ENCODE measurements at places on chromosomes 13 and 19. TPM values are rescaled to one million over a fixed set of nuclear protein-coding genes. Genes with fewer than 3 reads are reported as not detected.

GRCh38 chr13:99751517-99752199 is 219.9 kb downstream of the ZIC5 start:
- H3K4me1 ChIP-seq, result no peaks in the 10 kb centered on the region
- DNase-seq, result no peak
- H3K27me3 ChIP-seq, result no peaks in the 10 kb centered on the region
- H3K27ac ChIP-seq, result no peak overlapping the region
- no peaks in the 10 kb centered on the region for H3K36me3 ChIP-seq

GRCh38 chr13:30487075-30487470 is 21.3 kb upstream of the HMGB1 start:
- peak overlapping the region; percentile 2 for H3K27ac ChIP-seq
- DNase-seq, result no peak
- no peaks in the 10 kb centered on the region for H3K27me3 ChIP-seq
- H3K36me3 ChIP-seq, result no peaks in the 10 kb centered on the region

GRCh38 chr13:39105110-39105509 is 66.9 kb downstream of the NHLRC3 start:
- H3K4me1 ChIP-seq, result no peaks in the 10 kb centered on the region
- DNase-seq, result no peak
- no peak overlapping the region for H3K4me3 ChIP-seq
- H3K36me3 ChIP-seq, result no peaks in the 10 kb centered on the region

GRCh38 chr13:33263484-33263883 is 22.1 kb downstream of the STARD13 start:
- no peaks in the 10 kb centered on the region for H3K36me3 ChIP-seq
- no peaks in the 10 kb centered on the region for H3K27me3 ChIP-seq
- H3K27ac ChIP-seq, result no peak overlapping the region
- DNase-seq, result no peak
- H3K4me3 ChIP-seq, result no peak overlapping the region

- H3K4me3 ChIP-seq, result no peak overlapping the region
- H3K36me3 ChIP-seq, result no peaks in the 10 kb centered on the region
- H3K4me1 ChIP-seq, result peaks cover 12% of the 10 kb centered on the region
- DNase-seq, result no peak
- H3K27me3 ChIP-seq, result no peaks in the 10 kb centered on the region
Measured at GRCh38 chr19:1935484-1936208, 5.3 kb upstream of the CSNK1G2 start.

DNA sequence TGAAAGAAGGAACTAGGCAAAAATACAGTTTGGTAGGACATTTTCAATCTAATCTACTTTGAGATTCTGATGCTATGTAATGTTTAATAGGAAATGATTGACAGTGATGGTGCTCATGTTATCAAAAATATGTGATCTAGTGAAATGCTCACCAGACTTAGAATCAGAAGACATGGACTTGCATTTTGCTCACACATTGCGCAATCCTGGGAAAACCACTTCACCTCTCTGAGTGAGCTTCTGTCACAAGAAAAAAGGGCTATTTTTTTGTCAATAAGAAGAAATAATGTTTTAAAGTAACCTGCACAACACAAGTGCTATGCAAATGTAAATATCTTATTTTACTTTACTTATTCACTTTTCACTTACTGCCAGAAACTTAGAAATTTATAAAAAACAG is 380.9 kb upstream of the HTR2A start:
- no peak overlapping the region for H3K27ac ChIP-seq
- H3K4me3 ChIP-seq, result no peak overlapping the region
- H3K27me3 ChIP-seq, result no peaks in the 10 kb centered on the region
- H3K4me1 ChIP-seq, result no peaks in the 10 kb centered on the region

DNA sequence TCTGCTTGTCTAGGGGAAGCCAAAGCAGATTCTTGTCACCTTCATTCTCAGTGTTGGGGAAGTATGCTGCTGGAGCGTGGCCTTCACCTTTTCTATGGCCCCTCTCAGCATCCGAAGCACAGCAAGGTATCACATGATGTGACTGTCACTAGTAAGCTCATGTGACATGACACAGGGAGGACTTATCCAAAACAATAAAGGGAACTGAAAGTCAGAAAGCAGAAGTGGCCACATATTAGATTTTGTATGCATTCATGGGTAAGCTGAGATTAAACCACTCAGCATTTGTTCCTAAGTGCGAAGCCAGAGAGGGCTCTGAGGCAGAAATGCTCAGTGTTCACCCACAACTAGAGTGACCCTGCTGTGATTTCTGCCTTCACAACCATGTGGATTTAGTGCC is 72.8 kb upstream of the PCDH8 start:
- no peak for DNase-seq
- H3K36me3 ChIP-seq, result no peaks in the 10 kb centered on the region
- no peak overlapping the region for H3K27ac ChIP-seq
- peaks cover 20% of the 10 kb centered on the region for H3K4me1 ChIP-seq
- no peak overlapping the region for H3K4me3 ChIP-seq
- H3K27me3 ChIP-seq, result no peaks in the 10 kb centered on the region

- no peak overlapping the region for H3K27ac ChIP-seq
- H3K4me1 ChIP-seq, result no peaks in the 10 kb centered on the region
- DNase-seq, result no peak
Measured at GRCh38 chr13:84127597-84128128, 245.4 kb upstream of the SLITRK1 start.

DNA sequence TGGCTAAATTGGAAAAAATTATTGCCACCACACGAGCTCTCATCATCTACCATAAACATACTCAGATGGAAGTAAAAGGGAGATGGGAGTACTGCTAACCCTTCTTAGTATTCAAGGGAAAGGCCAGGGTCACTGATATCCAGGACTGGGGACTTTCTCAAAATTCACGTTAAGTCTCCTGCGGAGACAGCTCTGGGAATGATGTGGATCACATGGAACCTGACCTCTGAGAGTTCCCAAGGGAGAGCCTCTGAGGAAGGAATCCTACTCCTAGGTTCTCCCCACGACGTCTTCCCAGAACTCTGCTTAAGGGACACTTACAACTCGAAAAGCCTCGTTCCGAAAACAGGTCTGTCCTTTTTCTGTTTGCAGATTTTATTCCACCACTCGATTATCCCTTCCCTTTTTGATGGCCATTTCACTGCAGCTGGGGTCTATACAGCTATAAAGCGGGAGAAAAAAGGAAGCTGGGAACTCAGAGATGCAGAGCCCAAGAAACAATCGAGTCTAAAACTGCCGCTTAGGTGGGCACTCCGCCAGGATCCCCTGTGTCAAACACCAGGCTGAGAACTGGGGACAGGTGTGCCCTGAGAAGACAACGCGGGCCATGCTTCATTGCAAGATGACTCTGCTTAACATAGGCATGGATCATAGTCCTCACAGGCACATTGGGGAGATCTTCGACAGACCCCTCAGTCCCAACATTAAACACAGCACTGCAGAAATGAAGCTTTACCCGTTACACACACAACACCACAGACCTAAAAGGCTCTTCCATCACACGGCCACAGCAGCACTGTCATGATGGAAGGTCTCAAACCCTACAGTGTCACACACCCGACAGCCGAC is 823 bp upstream of the ZNF567 start:
- no peaks in the 10 kb centered on the region for H3K27me3 ChIP-seq
- peak overlapping the region; percentile 85 for H3K4me3 ChIP-seq
- peaks cover 20% of the 10 kb centered on the region for H3K4me1 ChIP-seq

- H3K4me1 ChIP-seq, result peaks cover 8% of the 10 kb centered on the region
- H3K36me3 ChIP-seq, result no peaks in the 10 kb centered on the region
- H3K4me3 ChIP-seq, result no peak overlapping the region
- H3K27ac ChIP-seq, result no peak overlapping the region
Measured at GRCh38 chr19:17415121-17415520, 4.7 kb upstream of the MVB12A start.

DNA sequence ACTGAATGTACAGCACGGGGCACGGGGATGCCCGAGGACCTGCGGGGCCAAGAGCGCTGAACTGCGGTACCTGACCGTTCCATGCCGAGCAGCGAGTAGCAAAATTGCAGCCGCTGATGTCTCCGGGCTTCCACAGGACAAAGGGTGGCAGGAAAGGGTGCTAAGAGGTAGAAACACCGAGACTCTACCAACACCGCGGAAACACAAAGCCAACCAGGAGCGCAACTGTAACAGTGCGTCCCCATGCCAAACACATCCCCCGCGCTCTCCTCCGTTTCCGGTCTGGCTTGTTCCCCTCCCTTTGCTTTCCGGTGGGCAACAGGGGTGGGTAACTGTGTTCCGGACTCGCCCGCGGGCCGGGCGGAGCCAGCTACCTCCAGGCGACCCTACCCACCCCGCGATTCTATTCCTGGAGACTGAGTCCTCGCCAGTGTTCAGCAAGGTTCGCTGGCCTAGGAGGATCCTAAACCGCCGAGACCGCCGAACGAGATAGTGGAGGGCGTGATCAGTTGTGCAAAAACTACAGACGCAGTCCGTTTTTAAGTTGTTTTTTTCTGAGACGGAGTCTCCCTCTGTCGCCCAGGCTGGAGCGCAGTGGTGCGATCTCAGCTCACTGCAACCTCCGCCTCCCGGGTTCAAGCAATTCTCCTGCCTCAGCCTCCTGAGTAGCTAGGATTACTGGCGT is 34.9 kb upstream of the NEK3 start:
- peaks cover 28% of the 10 kb centered on the region for H3K4me1 ChIP-seq
- peak; percentile 93 for DNase-seq
- H3K27ac ChIP-seq, result peak overlapping the region; percentile 79
- H3K36me3 ChIP-seq, result peaks cover under 1% of the 10 kb centered on the region
- no peaks in the 10 kb centered on the region for H3K27me3 ChIP-seq

ERFL gene
- 0.72 TPM for total RNA-seq

APOC4 gene
- not detected for total RNA-seq

ZNF730 gene
- not detected for total RNA-seq

RXFP2 gene
- total RNA-seq, result 0.25 TPM

IZUMO4 gene
- 2.1 TPM for total RNA-seq

Measured in suprapubic skin (tissue), 4 donors.